ENCODE measurements at places on chromosomes 7 and 10.

DNA sequence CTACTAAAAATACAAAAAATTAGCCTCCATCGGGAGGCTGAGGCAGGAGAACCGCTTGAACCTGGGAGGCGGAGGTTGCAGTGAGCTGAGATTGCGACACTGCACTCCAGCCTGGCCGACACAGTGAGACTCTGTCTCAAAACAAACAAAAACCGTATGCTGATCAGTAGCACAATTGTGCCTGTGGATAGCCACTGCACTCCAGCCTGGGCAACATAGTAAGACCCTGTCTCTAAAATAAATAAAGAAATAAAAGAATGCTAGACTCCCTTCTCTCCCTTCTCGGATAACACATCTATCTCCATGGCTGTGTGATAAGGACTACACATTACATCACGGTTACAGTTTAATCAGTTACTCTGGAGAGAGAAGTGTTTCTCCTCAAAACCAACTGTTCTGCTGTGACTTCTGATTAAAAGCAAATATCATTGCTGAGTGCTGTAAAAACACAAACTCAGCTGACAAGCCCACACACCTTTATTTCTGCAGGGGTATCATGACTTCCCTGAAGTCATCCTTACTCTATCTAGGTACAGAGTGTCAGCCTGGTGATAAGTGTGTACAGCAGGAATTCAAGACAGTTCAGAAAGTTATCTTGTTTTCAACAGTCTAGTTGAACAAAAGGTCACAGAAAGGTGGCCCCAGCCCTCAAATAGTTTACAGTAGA lies 5.3 kb upstream of the ARHGAP19 start:
- DNase-seq = no peak

GRCh38 chr10:14487488-14487883 lies 156.8 kb upstream of the FRMD4A start:
- no peak for DNase-seq

GRCh38 chr7:30252885-30253795 lies 31.3 kb upstream of the ZNRF2 start:
- DNase-seq = no peak

DNA sequence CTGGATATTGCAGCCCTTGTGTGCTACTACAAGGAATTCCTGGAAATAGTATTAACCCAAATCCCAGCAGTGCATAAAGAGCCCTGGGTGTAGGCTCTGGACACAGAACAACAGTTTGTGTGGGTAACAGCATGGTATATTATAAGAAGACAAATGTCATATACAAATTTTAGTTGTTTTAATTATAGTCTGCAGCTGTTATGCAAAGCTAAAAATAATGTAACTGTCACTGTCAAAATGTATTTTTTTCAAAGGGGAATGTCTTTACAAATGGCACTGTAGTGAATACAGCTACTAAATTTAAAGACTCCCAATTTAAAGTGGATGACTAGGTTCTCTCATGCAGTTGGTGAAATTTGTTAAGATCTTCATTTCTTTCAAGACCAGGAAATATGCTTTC lies 339.0 kb downstream of the GPR37 start:
- no peak for DNase-seq

- DNase-seq = no peak
These were observed 11.6 kb downstream of the VWDE start for GRCh38 chr7:12391922-12392615.

- DNase-seq = no peak
These were observed 27.3 kb downstream of the TFAM start for GRCh38 chr10:58412502-58412961.

DNA sequence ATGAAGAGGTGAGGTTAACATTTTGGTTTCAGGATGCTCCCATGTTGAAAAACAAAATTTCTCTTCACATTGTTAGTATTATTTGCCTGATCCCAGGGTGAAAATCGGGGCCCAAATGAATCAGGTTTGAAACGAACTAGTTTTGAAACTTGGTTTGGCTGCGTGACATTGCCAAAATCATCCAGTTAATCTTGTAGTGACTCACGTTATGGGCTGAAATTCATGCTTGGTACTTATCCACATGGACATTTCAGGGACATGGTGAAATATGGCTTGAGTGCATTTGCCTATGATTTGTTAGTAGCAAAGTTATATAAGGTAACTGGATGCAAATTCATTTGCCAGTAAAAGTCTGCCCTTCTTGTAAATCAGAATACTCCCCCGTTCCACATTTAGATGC lies 97.3 kb downstream of the CFAP58 start:
- DNase-seq = no peak

DNA sequence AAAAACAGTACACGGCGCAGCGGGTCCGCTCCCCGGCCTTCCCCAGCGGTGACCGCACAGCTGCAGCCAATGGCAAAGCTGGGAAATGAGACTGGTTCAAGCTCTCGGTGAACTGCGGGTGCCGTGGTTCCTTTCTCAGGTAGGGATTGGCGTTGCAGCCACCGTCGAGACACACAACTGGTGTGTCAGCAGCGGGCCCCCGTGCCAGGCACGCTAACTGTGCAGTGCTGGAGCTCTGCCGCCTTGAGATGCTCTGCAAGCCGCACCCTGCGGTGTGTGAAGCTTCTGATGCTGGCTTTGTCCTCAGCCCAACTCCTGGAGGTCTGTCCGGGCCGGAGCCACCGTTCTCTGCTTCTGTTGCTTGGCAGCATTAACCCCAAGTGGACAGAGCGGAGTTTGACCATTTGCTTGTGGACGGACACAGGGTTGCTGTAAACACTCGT lies 20.6 kb upstream of the NKX6-2 start:
- DNase-seq = no peak

- DNase-seq = no peak
These were observed 18.0 kb downstream of the CHST15 start for GRCh38 chr10:124075231-124075955.

GRCh38 chr10:112773783-112774182 lies 176.3 kb upstream of the TCF7L2 start:
- DNase-seq = no peak

GRCh38 chr7:22781230-22781711 lies 41.4 kb downstream of the TOMM7 start:
- DNase-seq = no peak

DNA sequence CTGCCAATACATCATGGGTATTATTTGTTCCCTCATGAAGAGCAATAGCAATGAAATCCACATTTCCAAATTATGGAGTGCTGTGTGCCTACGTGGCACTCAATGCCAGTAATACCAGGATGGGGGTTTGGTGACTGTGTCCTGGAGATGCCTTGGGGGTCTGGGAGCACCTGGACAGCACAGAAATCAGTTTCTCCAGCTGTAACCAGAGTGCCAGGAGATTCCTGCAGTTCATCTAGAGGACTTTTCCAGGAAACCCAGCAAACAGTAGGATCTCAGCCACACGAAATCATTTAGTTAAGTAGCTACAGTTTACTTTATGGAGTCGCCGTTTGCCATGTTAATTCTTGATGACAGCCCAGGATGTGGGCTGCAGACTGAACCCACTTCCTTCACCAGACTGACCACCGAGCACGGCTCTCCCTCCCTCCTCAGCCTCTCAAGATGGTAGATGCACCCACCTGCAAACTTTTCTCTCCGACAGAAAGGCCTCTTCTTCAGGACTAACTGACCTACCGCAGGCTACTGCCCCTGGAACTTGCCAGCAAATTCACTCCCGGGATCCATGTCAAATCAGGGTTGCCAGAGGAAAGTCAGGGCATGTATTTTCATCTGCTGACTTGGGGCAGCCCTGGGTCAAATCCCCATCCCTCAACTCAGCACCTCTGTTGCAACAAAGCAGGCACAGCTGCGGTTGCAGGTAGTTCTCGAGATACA lies 30.3 kb downstream of the MKI67 start:
- no peak for DNase-seq

- no peak for DNase-seq
These were observed 115.4 kb downstream of the ARID5B start for GRCh38 chr10:62016623-62017490.

GRCh38 chr7:103989785-103990767 lies 618 bp upstream of the RELN start:
- no peak for DNase-seq

Data from GM06990 (cell line).